ENCODE measurements at places on chromosomes 2 and 18.
A peak's percentile ranks its signal among the peaks of the same experiment; 100 is the strongest.

DNA sequence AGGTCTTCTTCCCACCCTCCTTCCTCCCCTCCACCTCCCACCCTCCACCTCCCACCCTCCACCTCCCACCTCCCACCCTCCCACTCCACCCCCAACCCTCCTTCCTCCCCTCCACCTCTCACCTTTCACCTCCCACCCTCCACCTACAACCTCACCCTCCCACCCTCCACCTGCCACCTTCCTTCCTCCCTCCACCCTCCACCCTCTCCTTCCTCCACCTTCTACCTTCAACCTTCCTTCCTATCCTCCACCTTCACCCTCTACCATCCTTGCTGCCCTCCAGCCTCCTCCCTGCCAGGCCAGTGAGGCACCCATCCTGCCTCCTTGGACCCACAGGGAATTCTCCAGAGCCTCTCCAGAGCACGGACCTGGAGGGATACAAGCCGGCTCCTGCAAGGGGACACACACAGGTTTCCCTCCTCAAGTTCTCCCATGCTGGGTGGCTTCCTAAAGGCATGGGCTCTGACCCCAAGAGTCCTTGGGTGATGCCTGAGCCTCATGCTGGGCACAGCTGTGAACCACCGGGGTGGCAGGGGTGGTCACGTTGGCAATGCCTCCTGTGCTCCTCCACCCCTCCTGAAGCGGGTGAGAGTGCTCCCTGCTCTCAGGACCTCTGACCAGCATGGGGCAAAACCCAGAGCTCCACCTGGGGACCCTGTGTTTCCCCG is 293.0 kb downstream of the NDUFA10 start:
- DNase-seq: no peak

DNA sequence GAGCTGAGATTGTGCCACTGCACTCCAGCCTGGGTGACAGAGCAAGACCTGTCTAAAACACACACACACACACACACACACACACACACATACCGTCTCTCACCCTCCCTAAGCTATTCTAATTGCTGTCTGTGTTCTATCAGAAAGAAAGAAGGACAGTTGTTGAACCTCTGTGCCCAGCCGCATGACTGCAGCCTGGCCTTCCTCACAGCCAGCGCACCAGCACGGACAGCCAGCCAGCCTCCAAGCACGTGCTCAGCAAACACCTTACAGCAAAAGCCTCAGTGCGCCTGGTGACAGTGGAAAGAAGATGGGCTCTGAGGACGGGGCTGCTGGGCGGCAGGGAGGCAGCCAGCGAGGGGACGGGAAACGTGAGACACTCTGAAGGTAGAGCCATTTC is 58.0 kb downstream of the ZNF516 start:
- no peak for DNase-seq

DNA sequence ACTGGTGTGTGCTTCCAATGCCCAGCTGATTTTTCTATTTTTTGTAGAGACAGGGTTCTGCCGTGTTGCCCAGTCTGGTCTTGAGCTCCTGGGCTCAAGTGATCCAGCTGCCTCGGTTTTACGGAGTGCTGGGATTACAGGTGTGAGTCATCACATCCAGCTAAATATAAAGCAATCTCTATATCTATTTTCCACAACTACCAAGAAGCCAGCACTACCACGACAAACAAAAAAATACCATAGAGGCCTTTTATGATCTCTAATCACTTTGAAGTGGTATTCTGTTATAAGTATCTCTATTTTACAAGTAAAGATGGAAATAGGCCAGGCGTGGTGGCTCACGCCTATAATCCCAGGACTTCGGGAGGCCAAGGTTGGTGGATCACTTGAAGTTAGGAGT is 34.7 kb downstream of the C2orf74 start:
- DNase-seq: no peak

GRCh38 chr2:191677646-191678436 is at the start of gene NABP1:
TSS of gene NABP1 (plus strand) at chr2:191678136. CDS start at chr2:191678615, 479 bp downstream.
- peak; percentile 80 for DNase-seq

- peak; percentile 56 for DNase-seq
Measured at GRCh38 chr2:70009762-70010575, 48.5 kb upstream of the ASPRV1 start.

- DNase-seq: no peak
Measured at GRCh38 chr2:71675296-71675695, 221.9 kb downstream of the DYSF start.

- no peak for DNase-seq
Measured at GRCh38 chr2:19131871-19132270, 226.6 kb downstream of the OSR1 start.

DNA sequence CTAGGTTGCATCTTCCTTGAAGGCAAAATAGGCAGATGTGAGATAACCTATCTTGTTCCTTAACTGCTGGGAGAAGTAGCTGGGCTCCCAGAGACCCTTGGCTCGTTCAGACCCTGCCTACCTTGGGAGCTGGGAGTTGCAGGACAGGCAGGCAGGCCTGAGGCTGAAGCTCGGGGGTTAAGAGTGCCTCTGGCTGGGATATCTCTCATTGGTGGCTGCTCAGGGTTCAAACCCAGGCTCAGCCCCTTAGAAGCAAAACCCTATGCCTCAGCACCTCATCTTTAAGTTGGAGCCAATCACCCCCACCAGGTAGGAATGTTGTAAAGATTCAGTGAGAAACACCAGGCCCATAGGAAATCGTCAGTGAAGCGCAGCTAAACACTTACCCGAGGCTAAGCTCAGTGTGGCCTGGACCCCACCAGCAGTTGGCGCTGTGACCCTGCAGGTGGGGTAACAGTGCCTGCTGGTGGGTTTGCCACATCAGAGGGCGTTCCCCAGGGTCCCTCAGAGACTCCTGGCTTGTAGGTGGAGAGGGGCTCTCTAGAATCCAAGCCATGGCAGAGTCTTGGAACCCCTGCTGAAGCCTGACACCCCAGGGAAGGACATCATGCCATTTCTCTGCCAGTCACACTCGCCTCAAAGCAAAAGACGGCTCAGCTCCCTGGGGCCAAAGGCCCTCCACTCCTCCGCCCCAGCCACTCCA is 54.6 kb upstream of the GPR17 start:
- peak; percentile 2 for DNase-seq
